ENCODE measurements at places on chromosomes 12 and 14.
A peak's percentile ranks its signal among the peaks of the same experiment; 100 is the strongest.

DNA sequence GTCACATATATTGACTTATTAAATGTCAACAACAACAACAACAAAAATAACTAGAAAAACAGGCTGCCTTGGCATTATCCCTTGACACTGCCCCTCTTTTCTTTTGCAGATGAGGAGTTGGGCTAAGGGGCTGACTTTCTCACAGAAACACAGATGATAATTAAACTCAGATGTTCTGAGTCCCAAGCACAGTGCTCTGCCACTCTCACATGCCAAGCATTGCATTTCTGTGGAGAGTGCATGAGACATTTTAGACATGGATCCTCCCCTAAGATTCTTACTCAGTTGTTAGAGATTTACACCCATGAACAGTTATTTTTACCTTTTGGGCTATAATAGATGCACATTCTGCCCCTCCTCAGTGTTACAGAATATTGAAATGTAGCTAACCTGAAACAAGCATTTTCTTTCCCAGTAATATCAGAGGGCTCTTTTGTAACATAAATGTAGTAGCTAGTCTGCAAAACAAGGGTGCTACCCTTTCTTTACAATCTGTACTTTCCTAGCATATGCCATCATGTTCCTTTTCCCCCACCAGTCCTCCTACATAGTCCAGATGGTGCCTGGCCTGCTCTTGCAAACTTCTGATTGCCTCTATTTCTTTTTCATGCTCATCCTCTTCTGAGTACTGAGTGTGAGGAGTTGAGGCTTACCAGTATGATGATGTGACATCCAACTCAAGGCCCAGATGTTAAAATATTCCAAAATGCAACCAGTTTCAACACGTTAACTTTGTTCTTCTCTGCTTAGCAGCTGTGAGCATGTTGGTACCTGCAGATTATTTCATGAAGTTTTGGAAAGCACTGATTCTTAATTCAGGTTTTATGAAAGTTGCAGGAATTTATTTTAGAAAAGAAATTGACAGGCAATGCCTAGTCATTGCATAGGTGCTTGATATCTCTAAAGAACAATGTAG, 125.0 kb upstream of the ATP2B1 start:
- DNase-seq = no peak

DNA sequence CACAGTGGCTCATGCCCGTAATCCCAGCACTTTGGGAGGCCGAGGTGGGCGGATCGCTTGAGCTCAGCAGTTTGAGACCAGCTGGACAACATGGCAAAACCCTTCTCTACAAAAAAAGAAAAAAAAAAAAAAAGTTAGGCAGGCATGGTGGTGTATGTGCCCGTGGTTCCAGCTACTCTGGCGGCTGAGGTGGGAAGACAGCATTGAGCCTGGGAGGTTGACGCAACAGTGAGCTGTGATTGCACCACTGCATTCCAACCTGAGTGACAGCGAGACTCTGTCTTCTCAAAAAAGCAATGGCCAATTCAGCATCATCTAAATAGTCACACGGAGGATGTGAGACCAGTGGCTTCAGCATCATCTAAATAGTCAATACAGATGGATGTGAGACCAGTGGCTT, 10.4 kb upstream of the SAMD4A start:
- DNase-seq = no peak

GRCh38 chr12:124753228-124753591, 110.5 kb downstream of the SCARB1 start:
- no peak for DNase-seq

DNA sequence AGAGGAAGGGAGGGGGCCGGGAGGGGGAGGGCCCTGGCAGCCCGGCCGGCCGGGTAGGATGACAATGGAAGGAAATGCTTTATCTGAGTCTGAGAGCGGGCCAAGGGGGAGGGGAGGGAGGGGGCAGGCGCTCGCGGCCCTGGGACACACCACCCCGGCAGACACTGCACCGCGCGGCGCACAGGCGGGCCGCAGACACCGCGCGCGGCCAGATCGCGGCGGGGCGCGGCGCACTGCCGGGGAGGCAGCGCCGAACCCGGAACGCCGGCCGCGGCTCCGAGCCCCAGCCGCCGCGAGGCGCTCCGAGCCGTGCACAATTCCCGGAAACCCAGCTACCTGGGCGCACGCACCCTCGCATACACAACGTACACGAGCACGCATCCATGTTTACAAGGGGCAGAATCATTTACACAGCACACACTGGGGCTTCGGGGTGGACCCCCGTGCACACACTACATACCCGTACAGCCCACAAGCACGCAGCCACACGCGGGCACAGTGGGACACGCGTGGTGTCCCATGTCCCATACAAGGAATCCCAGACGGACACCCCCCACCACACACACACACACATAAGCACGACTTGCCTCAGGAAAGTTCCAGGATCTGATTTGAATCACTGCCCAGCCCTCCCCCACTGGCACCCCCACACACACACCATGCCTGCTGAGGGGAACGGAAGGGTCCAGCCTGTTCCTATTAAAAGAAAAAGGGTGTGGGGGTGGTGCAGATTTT, at the start of gene HDAC7:
HDAC7 (minus strand) TSS at position 8 of the 735 bp plus-strand sequence. CDS start 118 bp downstream, outside the sequence.
- DNase-seq = peak; percentile 90

DNA sequence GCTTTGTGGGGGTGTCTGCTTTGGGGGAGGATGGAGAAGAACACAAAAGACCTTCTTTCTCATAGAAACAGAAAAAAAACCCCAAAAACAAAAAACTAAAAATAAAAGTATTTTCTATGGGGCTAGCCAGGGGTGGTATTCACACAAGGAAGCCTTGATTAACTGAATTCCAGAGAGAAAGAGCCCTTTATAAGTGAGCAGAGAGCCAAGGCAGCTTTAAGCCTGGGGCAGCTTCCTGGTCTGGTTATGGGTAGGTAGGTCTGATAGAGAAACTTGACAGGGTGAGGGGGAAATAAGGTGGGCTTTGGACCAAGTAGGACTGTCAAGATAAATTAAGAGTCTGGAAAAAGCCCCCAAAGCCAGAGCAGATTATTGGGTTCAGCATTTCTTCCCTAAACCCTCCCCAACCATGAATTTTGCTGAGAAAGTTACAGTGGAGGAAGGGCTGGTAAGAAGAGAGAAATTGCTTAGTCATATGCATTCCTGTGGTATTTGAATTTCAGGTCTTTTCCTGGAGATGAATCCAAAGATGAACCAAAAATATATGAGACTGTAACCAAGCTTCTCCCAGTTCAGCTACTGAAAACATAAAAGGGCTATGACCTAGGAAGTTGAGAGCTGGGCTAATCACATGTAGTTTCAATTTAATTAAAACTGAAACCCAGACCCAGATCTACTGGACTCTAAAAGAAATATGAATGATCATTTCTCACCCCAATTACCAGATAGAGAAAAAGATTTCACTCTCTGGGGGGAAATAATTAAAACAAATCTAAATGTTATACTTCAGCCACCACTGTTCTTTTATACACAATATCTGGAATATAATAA, 144.8 kb downstream of the TBC1D30 start:
- no peak for DNase-seq

DNA sequence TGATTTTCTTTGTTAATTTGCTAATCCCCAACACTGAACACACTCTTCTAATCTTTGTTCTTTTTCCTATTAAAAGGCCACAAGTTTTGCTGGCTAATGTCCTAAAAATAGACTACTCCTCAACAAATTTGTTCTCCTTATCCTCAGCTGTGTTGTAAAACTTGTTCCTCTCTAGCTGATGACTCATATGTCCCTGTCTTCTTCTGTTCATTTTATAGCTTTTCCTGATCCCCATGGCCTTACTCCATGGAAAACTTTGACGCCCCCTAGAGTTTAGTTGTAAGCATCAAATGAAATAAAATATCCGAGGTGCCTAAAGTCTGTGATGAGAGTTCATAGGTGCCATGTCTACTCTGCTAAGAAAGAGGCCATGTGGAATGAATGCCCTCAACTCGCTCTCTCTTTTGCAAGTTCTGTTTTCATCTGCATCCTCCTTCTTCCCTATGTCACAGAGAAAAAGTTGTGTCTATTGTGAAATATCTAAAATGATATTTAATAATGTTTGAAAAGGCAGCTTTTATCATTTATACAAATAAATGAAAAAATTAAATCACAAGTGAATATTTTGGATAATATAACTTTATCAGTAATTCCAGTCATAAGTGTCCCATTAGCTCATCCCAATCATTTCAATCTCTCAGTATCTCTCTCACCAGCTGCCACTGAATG, 237.9 kb downstream of the IPO8 start:
- no peak for DNase-seq

DNA sequence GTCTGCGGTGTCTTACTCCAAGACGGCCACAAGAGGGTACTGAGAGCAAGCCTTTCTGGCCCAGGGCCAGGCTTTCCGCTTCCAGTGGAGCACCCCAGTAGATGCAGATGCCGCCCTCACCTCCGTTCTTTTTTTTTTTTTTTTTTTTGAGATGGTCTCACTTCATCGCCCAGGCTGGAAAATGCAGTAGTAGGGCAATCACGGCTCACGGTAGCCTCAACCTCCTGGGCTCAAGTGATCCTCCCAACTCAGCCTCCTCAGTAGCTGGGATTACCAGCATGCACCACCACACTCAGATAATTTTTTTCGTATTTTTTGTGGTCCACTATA, 5.6 kb upstream of the LBHD2 start:
- peak; percentile 91 for DNase-seq

GRCh38 chr12:5461966-5462365, 30.1 kb downstream of the NTF3 start:
- DNase-seq = no peak

- DNase-seq = no peak
Measured at GRCh38 chr14:25350802-25351201, 300.9 kb upstream of the STXBP6 start.

GRCh38 chr14:100069161-100069800, 4.1 kb downstream of the EVL start:
- no peak for DNase-seq

DNA sequence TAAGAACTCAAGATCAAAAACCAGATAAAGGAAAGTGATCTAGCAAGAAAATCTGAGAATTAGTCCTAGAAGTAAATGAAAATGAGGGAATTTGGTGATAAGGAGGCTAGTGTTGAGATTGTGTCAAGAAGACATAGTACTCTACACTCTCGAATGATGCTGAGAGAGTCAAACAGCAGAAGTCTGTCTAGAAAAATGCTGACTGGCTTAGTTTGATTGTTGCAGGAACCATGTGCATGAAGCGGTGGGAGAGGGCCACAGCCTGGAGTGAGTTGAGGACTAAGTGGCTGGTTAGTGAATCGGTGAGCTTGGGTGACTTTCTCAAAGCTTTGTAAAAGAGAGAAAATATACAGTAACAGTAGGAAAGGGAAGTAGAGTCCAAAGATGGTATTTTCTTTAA, 124.5 kb downstream of the LRIG3 start:
- no peak for DNase-seq

GRCh38 chr12:92224685-92225331, 79.2 kb upstream of the BTG1 start:
- no peak for DNase-seq

DNA sequence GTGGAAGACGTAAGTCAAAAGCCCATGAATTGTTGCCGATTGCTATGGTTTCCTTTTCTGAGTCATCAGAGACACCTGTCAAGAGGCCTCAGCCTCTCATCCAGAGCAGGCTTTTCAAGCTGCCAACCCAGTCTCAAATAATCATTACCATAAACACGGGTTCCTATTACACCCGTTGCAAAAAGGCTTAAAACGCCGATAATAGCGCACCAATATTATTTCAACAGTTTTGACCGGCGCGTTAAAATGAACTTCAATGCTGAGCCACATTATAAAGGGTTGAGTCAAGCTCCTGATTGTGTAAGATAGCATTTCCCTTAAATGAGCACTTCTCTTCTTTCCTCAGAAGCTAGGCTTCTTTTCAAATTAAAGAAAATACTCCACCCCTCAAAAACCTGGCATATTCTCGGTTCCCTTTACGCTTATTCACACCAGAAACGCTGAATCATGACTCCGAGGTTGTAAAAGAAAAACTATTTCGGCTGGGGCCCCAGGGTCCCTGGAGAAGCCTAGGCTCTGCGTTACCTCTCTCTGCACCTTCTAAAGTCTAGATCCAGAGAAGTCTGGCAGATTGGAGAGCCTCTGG, 1.4 kb downstream of the TMTC1 start:
- DNase-seq = peak; percentile 50

DNA sequence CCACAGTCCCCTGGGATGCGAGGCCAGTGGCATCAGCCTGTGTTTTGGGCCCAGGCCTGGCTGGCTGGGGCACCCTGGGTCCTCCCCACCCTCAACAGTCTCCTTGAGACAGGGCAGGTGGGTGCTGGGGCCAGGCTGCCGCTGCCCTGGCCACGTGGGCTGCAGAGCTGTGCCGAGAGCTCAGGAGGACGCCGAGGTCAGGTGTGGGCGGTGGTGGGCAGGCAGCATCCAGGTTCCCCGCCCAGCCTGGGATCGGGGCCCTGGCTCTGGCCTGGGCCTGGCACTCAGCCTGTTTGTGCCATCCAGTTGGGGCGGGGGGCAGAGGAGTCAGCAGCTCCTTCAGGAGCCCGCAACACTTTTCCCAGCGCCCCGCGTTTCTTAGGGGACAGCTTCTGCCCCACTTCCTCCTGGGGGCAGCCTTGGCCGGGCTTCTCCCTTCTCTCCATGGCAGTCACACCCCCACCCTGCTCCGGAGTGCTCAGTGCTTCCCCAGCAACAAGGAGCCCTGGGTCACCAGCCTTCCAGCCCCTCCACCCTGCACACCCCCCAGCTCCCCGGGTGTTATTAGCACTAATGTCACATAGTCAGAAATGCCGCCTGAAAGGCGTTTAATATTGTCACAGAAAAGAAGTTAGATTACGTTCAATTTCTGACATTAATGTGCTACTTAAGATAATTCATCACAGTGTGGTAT, 30.8 kb downstream of the KIF26A start:
- no peak for DNase-seq

GRCh38 chr14:93936245-93936644, 9.1 kb downstream of the FAM181A start:
- peak; percentile 58 for DNase-seq

- DNase-seq = no peak
Measured at GRCh38 chr14:69152902-69153151, at the start of gene DCAF5. DCAF5 (minus strand) TSS chr14:69153119; CDS start chr14:69152978, 141 bp downstream.

DNA sequence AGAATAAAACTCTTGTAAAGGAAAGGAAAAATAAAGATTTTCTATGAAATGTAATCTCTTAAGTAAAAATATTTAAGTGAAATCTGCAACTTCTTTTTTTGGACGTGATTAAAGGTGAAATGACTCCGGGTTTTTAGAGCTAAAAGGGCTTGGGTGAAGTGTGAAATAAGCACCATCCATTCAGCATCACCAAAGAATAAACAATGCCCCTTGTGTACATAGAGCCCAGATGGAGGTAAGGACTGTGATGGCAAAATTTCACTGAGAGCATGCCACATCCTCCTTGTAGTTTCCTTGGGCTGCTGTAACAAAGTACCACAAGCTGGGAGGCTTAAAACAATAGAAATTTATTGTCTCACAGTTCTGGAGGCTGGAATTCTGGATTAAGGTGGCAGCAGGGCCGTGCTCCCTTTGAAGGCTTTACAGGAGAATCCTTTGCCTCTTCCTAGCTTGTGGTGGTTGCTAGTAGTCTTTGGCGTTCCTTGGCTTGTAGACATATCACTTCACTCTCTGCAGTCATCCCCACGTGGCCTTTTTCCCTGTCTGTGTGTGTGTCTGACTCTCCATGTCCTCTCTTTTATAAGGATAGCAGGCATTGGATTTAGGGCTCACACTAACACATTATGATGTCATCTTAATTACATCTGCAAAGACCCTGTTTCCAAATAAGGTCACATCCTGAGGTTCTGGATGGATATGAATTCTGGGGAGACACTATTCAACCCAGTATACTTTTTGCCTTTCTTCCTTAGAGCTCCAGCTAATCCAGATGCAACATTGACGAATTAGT, 24.2 kb downstream of the ZNF664 start:
- no peak for DNase-seq

GRCh38 chr12:127811988-127812387, 455.0 kb upstream of the TMEM132C start:
- DNase-seq = no peak

- no peak for DNase-seq
Measured at GRCh38 chr12:60112763-60113162, 516.9 kb downstream of the SLC16A7 start.

GRCh38 chr14:54314365-54315104, 82.3 kb upstream of the CDKN3 start:
- DNase-seq = no peak
